Activated T-cell treated with anti-CD3 and anti-CD28 coated beads, Interleukin-2, amount 50 U/mL, for 48 hours (primary cell): ENCODE measurements at places on chromosomes 6 and 20.

- DNase-seq: no peak
Observed at GRCh38 chr6:27834384-27834783, 77.8 kb downstream of the OR2B2 start.

DNA sequence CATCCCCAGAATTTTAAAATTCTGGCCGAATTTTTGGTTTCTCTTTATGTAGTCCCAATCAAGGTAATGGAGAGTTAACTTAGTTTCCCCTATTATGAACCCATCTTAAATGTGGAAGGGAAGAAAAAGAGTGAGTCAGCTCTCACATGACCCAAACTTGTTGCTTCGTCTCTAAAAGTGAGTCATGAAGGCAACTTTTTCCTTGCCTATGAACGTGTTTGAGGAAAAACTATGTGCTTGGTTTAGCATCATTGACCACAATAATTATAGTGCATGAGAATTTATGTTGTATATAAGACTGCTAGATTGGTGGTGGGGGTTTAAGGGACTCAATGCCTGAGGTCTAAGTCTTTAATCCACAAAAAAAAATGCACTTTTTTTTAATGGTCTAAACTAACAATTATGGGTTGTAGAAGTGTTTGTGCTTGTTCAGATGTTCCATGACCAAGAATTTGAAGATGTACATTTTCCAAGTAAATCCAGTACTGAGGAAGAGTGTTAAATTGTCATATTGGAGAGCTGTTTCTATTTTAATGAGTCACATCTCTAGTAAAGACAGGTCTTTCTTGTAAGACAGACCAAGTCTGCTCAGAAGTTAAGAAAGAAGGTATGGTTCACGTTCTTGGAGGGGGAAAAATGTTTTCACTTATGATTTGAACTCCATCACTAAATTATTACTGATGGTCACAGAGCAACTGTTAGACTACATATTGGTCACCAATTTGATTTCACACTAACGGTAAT, 409.9 kb upstream of the MARCKS start:
- DNase-seq: no peak

- DNase-seq: no peak
Observed at GRCh38 chr20:17948442-17948841, 20.2 kb downstream of the SNX5 start.

- DNase-seq: no peak
Observed at GRCh38 chr6:34457742-34458735, 7.8 kb upstream of the PACSIN1 start.

- peak; percentile 96 for DNase-seq
Observed at GRCh38 chr6:26055719-26056582, 31.3 kb upstream of the HFE start.

DNA sequence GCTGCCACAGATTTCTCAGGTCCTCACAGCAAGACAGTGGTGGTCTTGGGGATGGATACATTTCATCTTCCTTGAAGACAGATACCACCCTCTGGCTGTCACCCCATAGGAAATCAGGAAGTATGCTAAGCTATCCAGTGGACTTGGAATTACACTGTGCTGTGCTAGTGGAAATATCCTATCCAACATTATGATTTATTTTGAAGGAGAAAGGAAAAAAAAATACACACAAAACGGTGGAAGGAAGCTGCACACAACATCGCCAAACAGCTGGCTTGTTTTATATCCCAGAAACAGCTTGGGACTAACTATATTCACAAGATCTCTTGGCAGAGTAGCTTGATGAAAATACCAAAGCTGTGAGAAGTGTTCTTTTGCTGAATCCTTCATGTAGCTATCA, 257.6 kb downstream of the LAMA2 start:
- DNase-seq: no peak

- DNase-seq: no peak
Observed at GRCh38 chr20:39263076-39263475, 300.9 kb downstream of the DHX35 start.

GRCh38 chr6:157706883-157707282, 116.2 kb upstream of the SNX9 start:
- no peak for DNase-seq

DNA sequence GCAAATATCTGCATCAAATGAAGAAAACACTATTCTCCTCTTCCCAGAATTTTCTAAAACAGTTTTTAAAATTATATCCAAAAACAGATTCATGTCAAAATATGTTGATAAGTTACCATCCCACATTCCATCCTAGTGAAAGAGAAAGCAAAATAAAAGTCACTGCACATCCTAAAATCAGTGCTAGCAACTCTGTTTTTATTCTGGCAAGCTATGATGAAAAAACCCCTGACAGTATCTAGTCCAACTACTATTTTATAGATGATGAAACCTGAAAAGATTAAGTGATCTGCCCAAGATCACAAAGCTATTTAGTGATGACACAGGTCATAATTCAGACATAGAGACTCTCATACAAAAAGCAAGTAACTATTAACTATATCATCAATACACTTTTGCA, 190.3 kb upstream of the SHLD1 start:
- no peak for DNase-seq

DNA sequence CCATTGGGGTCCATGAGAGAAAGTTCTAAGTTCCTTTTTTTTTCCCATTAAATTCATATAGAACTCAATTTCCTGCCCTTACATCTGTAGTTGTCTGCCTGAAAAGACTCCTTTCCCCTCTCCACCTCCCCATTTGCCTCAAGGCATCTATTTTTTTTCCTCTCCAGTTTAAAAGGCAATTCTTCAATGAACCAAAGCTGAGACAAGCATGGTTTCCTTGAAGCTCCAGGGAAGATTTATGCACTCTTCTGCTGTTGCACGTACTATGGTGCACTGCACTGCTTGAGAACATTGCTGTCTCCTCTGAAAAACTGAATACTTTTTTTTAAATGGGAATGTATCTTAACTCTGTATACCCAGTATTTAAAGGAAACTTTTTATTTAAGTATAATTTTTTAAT, 465.2 kb downstream of the CD83 start:
- DNase-seq: no peak

DNA sequence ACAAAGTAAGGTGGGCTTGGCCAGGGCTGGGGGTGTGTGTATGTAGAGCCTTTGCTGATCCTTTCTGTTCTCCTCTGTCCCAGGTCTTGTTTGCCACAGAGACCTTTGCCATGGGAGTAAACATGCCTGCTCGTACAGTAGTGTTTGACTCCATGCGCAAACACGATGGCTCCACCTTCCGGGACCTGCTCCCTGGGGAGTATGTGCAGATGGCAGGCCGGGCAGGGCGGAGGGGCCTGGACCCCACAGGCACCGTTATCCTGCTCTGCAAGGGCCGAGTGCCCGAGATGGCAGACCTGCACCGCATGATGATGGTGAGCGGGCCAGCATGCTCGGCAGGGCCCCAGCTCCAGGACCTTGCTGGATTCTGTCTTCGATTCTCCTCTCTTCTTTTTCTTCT, 6.2 kb downstream of the DXO start:
- DNase-seq: no peak

- no peak for DNase-seq
Observed at GRCh38 chr6:20044883-20045282, 167.4 kb downstream of the MBOAT1 start.

- DNase-seq: no peak
Observed at GRCh38 chr20:59081036-59081435, 38.5 kb upstream of the PRELID3B start.

DNA sequence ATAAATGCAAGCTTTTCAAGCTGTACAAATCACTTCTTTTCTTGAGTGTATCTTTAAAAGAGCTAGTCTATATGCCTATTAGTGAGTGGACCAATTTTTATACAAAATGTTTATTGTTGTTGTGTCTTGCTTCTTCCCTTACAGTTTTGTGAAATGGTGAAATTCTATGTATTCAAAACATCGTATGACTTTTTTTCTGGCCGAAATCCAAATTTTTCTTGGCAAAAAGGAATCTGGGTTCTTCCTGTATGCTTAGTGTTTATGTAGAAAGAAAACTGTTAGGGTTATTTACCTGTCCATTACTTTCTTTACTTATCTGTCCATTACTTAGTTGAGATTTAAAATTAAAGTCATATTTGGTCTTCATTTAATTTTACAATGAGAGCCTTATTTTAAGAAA, 153.9 kb downstream of the MMS22L start:
- DNase-seq: no peak

DNA sequence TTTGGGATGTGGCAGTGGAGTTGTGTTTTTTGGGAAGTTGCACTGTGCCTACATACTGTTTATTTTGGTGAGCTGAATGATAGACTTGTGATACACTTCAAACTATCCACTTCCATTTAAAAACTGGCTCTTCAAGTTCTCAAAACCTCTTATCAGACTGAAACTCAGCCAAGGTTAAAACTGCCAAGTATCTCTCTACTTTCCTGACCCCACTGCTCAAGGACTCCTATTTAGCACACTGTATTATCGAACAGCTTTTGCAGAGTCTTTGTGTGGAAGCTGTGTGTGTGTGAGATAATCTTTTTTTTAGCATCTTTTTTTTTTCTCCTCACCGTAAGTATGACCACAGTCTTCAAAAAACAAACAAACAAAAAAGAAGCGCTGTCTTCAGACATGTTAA, 21.1 kb downstream of the STX11 start:
- no peak for DNase-seq

DNA sequence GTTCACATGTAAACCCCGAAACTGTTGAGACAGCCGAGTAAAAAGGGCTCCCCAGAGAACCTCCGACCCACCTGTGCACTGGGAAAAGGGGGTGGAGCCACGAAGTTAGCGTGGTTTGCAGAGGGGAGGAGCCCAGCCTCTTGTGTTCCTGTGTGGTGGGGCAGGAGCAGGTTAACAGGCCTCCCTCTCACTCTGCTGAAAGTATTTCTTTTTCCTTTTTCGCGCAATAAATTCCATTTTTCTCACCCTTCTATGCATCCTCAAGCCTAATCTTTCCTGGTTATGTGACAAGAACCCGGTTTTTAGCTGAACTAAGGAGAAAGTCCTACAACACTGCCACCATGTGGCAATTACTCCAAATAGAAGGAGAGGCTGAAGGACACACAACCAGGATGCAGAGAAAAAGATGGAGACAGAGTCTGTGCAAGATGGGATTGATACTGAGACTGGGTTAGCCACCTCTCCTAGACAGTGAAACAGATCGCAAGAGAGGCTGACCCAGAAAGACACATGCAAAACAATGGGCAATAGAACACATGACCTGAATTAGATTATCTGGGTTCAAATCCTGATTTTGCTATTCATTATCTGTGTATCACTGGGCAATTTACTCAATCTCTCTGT, 168.7 kb upstream of the PRSS16 start:
- DNase-seq: peak; percentile 57

- no peak for DNase-seq
Observed at GRCh38 chr6:136676075-136676474, 116.2 kb downstream of the MAP3K5 start.

DNA sequence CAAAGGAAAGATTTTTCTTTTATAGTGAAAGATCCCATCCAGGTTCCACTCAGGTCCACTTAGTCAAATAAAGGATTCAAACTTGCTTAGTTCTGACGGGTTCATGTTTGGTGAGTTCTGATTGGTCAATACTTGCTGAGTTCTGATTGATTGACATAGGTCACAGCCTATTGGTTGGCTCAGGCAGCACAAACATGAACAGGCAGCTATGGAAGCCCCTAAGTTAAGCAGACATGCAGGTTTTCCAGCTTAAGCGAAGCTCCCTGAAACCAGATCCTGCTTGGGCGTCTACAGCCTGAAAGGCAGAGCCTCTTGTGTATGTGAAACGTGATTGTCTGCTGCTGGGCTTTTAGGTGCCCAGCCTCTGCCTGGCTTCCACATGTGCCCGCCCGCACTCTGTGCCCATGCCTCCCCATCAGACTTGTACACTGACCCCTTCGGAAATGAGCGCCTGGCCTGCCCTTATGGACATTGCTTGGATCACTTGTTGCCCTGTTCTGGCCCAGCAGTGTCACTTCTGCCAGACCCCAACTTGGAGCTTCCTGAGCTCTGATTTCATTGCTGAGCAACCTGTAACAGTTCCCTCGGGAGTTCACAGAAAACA, 45.4 kb upstream of the ECI2 start:
- DNase-seq: no peak

DNA sequence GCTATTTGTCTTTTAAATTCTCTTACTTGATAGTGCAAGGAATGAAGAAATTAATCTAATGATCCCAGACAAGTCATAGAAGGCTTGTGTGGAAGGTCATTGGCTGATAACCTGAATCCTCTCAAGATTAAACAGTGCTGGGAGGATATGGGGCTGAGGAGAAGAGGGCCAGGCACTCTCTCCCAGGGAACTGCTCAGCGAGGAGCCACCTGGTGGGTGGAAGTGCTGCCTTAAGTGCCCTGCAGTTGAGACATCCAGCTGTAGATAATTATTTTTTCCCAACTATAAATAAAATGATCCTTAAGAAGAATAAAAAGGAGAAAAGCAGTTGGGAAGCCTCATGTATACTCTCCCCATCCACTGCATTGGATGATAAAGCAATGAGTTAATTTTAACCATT, 47.9 kb downstream of the BTBD3 start:
- DNase-seq: no peak

DNA sequence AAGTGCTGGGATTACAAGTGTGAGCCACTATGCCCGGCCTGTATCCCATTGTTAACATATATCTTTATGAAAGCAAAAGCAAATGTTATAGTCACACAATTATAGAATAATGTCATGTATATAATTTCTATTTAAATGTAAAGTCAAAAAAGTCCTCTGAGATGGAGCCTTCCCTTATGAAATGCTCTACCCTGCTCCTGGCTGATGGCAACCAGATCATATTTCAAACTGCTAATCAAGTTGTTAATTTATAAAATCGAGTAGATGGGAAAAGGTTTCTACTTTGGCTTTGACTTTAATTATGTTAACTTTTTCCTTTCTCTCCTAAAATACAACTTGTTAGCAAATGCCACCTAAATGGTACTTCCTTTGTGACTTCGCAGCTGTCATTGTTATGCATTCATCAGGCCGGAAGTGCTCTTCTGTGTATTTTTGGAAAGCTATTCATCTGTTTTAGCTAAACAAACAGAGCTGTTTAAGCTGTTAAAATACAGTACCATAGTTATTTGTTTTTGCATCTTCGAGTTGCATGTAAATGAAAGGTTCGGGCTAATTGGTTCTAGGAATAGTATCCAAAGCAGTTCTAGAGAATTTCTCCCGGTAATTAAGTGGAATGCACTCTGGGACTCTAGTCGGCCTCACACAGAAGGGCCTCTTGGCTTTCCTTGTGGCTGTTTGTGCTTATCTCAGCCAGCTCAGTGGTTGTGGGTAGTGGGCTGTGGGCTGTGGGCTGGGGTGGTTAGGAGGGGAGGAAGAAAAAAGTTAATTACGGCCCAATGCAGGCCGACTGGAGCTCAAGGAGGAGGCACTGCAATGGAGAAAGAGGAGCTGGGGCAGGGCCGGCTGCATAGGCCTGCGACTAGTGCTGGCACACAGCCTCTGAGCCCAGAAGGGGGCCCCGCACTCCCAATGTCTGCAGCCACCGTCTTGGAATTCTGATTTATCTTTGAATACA, 34.8 kb downstream of the SLC35D3 start:
- DNase-seq: no peak

GRCh38 chr6:108838101-108838717, 10.0 kb upstream of the ARMC2 start:
- no peak for DNase-seq

DNA sequence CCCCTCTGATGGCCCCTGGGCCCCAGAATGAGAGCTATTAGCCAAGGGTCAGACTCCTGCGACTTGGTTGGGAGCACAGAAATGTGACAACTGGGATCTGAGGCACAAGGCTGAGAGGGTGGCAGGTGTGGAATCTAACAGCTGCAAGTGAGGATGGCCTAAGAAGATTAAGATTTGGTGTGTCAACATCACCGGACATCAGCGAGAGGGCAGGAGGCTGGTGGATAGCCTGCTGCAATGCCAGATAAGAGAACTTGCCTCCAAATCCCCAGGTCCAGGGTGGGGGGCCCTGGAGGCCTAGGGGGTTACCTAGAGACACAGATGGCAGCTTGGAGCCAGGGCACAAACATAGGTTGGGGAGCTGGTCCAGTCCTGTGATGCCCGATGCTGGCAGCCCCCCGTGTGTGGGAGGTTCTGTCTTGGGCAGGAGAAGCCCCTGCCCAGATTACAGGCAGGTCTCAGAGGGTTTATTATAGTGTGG, 155.8 kb downstream of the GRM4 start:
- DNase-seq: no peak
